ENCODE measurements at places on chromosomes 2 and 18.

DNA sequence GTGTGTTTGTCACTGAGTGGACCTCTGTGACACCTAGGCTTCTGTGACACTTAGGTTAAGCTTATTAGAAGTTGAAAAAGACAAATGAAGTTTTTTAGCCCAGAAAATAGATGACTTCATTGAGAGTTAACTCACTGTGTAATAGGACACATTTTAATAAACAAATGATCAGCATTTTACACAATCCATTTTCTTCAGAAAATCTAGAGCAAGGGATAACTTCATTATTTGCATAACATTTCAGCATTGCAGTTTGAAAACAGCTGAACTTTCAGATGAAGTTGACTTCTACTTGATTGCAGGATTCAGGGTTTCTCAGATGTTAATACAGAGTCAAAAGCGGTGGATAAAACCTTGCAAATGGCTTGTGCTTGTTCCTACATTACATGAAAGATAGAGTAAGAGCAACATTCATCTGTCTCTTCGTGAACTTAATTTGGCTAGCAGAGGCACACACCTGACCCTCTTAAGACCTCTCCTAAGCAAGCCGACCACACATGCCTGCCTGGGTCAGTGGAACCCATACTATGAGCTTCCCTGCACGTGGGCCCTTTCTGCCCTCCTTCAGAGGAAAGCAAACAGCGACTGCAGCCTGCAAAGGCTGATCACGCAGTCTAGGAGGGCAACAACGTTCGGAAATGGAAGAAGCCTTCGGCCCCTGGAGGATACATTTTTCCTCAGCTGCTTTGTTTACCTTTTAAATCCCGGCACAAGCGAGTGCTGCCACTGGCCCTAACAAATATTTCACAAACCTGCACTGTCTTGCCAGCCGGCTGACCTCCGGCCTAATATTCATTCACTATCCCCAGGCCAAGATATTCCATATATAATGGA, 16.6 kb downstream of the ITGB1BP1 start:
- no peak for DNase-seq

DNA sequence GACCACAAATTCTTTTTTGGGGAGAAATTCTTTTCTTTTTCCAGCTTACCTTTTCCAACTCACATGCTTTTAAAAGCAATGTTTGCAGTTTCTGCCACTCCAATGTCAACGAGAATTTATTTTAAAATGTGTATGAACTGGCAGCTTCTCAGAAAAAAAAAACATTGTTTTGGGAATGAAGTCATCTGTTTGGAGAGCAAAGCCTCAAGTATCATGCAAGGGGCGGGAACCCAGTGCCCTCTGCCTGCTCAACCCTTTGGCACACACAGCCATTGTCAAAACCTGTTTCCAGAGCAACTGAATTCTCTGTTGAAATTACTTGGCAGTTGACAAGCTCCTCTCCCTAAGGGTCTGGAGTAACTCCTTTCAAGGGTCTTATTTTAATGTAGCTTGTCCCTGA, 128.5 kb downstream of the QPCT start:
- no peak for DNase-seq

- no peak for DNase-seq
These were observed 55.1 kb upstream of the LDAH start for GRCh38 chr2:20877960-20878359.

DNA sequence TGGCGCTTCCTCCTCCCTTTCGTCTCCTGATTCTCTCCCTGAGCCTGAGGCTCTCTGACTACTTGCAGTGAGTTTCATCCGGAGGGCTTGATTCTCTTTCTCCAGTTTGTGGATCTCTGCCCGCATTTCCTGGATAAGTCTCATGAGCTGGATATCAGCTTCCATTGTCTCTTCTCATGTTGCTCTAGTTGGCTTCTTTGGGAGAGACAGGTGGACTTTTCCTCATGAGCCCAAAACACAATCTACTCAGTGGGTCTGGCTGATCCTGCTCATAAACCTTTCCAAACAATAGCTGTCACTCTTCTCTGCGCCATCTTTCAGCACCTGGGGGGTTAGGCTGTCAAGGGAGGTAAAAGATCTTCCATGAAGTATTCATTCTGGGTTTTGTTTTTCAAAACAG, at the start of gene CCDC195:
TSS of gene CCDC195 (minus strand) at position 165 of the 400 bp plus-strand sequence. CDS start at position 165, 0 bp downstream.
- DNase-seq, result no peak

- no peak for DNase-seq
These were observed 223.2 kb downstream of the ALK start for GRCh38 chr2:29698216-29698615.

GRCh38 chr2:191228333-191228732, 16.9 kb upstream of the MYO1B start:
- DNase-seq, result no peak

- DNase-seq, result no peak
These were observed 36.3 kb downstream of the MOGAT1 start for GRCh38 chr2:222707689-222708273.

- DNase-seq, result no peak
These were observed 229.2 kb downstream of the MYT1L start for GRCh38 chr2:2101924-2102323.

GRCh38 chr2:241857041-241857541, 1.6 kb downstream of the PDCD1 start:
- no peak for DNase-seq
